ENCODE measurements at places on chromosomes 2 and 18.
A peak's percentile ranks its signal among the peaks of the same experiment; 100 is the strongest.

GRCh38 chr2:3242747-3243369, 134.8 kb downstream of the EIPR1 start:
- peak; percentile 39 for DNase-seq

GRCh38 chr2:111662039-111662770, 221.8 kb downstream of the ANAPC1 start:
- no peak for DNase-seq

DNA sequence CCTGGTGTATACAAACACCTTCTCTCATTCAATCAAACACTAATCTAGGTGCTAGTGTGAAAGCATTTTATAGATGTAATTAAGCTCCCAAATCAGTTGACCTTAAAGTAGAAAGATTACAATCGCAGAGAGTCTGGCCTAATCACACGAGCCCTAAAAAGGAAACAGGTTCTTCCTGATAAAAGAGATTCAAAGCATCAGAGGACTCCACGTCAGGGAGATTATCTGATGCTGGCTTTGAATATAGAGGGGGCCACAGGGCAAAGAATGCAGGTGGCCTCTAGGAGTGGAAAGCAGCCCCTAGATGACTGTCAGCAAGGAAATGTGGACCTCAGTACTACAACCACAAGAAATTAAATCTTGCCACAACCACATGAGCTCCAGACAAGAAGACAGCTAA, 28.2 kb upstream of the ZC3H15 start:
- DNase-seq = no peak

- no peak for DNase-seq
These were observed 141.8 kb upstream of the ALKAL2 start for GRCh38 chr2:429575-430254.

DNA sequence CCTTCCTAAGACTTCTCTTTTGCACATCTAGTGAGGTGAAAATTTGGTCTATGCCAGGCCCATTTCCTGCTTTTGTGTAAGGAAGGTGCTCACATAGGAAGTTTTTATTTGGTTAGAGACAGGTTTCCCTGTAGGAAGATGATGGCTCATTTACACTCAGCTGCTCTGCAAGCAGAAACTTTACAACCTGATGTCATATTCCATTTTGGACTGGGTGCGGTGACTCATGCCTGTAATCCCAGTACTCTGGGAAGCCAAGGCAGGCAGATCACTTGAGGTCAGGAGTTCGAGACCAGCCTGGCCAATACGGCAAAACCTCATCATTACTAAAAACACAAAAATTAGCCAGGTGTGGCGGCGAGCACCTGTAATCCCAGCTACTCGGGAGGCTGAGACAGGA, 35.8 kb downstream of the CASP10 start:
- no peak for DNase-seq

GRCh38 chr2:147232225-147232669, 612.6 kb upstream of the ACVR2A start:
- no peak for DNase-seq

DNA sequence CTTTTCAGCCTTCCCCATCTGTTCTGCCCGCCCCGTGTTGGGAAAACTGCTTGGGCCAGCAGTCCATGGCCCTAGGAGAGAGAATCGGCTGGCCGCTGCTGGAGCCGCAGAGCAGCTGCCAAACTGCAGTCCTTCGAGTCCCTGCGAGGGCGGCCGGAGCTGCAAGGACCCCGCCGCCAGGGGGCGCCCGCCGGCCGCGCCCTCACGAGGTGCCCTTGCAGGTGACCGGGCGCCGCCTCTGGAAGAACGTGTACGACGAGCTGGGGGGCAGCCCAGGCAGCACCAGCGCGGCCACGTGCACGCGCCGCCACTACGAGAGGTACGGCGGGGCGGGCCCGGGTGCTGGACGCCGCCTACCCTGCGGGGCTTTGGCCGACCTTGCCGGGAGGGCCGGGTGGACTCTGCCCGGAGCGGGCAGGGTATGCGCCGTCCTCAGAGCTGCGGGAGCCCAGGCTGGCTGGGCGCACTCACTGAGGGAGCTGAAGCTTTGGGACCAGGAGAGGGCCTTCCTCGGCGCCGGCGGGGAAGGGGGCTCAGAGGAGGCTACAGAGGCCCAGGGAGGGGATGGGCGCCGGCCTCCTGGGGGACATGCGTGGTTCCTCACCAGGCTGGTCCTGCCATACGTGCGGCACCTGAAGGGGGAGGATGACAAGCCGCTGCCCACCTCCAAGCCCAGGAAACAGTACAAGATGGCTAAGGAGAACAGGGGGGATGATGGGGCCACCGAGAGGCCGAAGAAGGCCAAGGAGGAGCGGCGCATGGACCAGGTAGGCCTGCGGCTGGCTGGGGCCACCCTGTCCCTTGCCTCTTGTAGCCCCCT, 13.6 kb downstream of the ARID5A start:
- DNase-seq = no peak

DNA sequence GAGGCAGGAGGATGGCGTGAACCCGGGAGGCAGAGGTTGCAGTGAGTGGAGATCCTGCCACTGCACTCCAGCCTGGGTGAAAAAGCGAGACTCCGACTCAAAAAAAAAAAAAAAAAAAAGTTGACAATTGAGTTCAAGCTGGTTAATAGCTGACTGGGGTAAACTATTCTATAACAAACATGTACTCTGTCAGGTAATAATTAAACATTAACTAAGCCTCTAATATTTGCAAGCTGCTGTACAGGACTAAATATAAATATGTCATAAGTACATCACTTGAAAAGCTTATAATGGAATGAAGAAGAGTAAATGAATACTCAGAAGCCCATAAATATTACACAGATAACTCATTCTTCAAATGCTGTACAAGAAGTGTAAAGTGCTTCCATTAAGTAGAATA, 190.4 kb upstream of the CRIM1 start:
- DNase-seq = no peak

GRCh38 chr2:186256540-186256939, 229.5 kb upstream of the ZC3H15 start:
- DNase-seq = no peak

- DNase-seq = no peak
These were observed 154.0 kb upstream of the SMIM21 start for GRCh38 chr18:75581336-75582131.

GRCh38 chr2:111219734-111220505, 99.2 kb downstream of the BCL2L11 start:
- DNase-seq = no peak

GRCh38 chr2:237556773-237557632, 9.4 kb upstream of the PRLH start:
- DNase-seq = peak; percentile 34

DNA sequence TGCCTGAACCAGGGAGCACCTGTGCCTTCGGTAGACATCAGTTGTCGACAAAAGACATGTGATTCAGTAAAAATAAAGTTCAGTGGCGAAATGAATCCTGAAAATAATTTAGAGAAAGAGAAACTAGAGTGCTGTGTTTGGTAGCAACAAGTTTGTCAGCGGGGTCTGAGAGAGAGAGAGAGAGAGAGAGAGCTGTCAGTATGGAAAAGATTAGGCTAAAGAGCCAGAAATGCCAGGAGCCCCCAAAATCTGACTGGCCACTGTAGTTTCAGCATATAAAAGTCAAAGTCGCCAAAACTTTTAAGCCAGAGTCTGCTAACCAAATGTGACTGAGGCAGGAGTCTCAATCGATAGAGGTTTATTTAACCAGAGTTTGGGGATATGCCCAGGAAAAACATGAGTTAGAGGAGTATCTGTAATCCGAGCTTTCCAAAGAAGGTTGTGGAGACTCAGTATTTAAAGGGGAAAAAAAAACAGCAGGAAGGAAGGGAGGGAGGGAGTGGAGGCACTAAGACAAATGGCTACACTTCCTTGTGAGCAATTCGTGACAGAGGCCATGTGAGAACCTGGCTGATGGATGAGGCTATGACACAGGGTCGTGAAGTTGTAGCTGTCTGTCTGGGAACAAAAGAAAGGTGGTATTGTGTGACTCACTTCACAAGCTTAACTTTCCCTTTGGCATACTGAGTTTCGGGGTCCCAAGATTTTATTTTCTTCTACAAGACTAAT, 20.5 kb upstream of the GNAL start:
- no peak for DNase-seq

GRCh38 chr2:213021971-213022899, 129.2 kb downstream of the IKZF2 start:
- peak; percentile 9 for DNase-seq

DNA sequence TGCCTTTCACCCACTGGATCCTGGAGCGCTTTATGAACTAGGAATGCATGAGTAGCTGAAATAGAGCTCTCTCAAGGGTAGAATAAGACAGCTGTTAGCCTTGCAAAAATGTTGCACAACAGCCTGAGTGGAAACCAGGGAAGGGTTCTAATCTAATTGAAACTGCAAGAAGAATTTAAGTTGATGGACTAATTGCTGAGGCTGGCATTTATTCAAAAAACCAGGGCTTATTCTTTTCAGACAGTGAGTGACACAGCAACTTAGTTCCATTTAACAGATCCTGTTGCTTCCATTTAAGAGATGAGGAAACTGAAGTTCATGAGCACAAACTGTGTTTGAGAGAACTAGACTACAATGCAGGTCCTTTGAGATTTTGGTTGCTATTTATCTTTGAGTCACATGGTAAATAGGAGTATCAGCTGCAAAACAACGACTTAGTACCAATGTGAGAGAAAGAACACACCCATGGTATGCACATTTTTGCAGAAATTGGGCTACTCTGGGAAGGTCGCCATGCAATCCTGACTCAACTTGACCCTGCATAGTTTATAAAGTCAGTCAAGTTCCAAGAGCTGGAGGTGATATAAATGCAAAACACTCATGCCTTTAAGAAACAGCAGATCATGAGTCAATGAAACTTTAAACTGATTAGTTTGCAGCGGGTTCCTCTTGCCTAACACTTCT, 76.4 kb upstream of the PARD3B start:
- DNase-seq = no peak

DNA sequence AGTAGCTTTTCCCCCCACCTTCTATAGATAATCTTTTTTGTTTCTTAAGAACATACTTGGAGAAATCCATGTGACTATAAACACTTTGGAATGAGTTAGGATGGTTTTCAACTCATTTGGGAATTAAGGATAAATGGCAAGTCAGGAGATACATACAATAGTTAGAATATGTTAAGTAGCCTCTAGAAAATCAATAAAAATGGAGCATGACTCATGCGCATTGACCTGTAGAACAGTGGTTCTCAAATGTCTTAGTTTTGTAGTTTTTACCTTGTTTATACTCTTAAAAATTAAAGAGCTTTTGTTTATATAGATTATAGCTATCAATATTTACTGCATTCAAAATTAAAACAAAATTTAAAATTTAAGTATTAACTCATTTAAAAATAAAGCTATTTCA, 24.7 kb downstream of the NUP35 start:
- DNase-seq = no peak

- no peak for DNase-seq
These were observed 370.9 kb downstream of the CNTNAP5 start for GRCh38 chr2:124395961-124396360.

DNA sequence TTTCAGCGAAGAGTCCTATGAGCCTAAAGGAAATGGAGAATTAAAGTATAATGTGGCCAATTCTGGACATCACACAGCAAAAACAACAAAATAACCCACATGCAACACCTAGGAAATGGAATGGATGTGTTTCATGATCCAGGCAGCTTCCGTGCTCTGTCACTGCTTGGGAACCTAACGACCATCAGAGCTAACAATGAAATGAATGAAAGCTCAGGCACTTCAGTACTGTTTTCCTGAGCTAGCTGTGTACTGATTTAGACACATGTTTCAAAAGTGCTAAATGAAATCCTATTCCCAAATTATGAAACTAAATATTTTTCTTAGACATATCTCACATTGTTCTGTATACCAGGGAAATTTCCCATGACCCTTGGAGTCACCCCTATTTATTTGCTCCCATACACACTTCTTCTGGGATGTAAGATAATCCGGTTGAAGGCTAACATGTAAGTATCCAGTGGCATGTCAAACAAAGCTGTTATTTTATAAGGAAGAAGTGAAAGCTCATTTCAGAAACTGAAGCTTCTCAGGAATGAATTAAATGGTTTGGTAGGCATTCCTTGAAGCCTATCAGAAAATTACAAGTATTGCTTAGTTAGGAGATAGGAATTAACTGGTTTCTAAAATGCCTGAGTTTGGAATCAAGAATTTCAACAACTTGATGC, 108.5 kb upstream of the RND3 start:
- no peak for DNase-seq

DNA sequence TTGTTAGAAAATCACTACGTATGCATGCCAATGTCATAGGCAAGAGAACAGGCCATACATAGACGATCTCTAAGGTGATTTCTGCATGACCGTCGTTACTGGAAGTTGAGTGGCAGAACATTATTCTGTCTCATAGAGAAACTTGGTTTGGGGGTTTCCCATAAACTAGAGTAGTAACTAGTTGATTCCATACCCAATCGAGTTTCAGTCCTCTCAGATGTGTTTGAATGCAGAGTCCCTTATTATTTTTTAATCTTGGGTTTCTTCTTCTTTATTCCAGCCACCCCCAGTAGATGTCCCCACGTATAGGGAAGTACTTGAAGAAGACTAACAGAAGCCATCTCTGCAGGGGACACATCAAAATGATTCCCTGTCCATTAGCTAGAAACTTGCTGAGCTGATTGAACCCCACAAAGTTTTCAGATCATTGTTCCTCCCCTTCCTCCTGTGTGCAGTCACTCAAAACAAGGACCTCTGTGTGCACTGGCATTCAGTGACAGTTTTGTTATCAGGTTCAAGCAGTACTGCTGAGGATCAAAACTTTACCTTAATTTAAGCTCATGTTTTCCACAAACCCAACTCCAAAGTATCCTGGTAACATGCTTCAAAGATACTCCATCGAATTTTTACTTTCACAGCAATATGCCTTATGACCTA, 68.4 kb upstream of the CDCA7 start:
- no peak for DNase-seq

DNA sequence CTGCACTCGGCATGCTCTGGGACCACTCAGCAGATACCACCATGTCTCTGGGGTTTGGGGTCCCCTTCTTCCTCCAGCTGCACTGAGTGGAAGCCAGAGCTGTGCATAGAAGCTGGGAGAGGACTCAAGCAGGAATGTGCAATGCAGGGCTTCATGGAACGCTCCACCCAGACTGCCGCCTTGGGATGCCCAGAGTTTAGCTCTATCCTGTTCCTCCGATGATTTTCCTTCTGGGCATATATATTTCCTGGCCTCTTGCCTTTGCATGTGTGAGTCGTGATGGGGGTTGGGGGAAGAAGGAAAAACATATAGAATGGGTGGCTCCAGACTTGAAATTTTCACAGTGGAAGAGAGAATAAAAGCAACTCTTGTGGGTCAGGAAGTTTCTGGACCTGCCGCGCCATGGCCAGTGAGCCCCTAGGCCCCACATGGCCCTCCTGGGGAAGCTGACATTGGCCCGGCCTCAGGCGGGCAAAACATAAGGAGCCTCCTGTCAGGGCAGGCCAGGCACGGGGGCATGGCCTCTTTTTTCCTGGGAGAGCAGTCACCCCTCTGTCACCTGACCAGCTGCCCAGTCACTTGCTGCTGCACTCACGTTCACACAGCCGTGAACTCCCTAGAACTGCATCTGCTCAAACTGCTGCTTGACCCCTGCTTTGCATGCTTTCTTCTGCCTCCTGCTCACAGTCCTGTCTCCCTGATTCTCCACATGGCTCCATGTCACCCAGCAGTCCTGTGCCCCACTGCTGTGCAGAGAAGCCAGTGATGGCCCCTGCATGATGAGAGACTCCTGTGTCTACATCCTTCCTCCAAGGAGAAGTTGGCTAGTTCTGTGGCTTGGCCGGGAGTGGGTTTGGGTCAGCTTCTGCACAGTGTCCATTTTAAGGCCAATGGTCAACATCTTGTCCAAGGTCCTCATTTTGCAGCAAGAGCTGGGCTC, 197.8 kb downstream of the CTIF start:
- no peak for DNase-seq

Measured in activated naive CD4-positive, alpha-beta T cell treated with Interleukin-2 at 50 U/mL for 16 hours (primary cell).